Natural killer cell (primary cell): ENCODE measurements at places on chromosomes 3 and 15.

GRCh38 chr3:168325684-168326083 is 230.0 kb upstream of the GOLIM4 start:
- no peak overlapping the region for H3K4me3 ChIP-seq
- no peak overlapping the region for H3K27ac ChIP-seq
- no peak for DNase-seq
- no peaks in the 10 kb centered on the region for H3K36me3 ChIP-seq
- no peaks in the 10 kb centered on the region for H3K27me3 ChIP-seq
- H3K4me1 ChIP-seq: no peaks in the 10 kb centered on the region

- no peak overlapping the region for H3K4me3 ChIP-seq
- H3K27ac ChIP-seq: no peak overlapping the region
- DNase-seq: no peak
These were observed 11.7 kb upstream of the NMB start for GRCh38 chr15:84669726-84670125.

GRCh38 chr15:41866263-41866703 is 27.6 kb downstream of the SPTBN5 start:
- no peak for DNase-seq
- peaks cover 15% of the 10 kb centered on the region for H3K4me1 ChIP-seq
- H3K27me3 ChIP-seq: no peaks in the 10 kb centered on the region

- H3K4me3 ChIP-seq: no peak overlapping the region
- H3K27me3 ChIP-seq: no peaks in the 10 kb centered on the region
- H3K36me3 ChIP-seq: no peaks in the 10 kb centered on the region
- H3K4me1 ChIP-seq: no peaks in the 10 kb centered on the region
These were observed 442.4 kb downstream of the MCTP2 start for GRCh38 chr15:94673801-94674200.

- DNase-seq: no peak
- no peaks in the 10 kb centered on the region for H3K4me1 ChIP-seq
- H3K36me3 ChIP-seq: no peaks in the 10 kb centered on the region
- H3K27me3 ChIP-seq: no peaks in the 10 kb centered on the region
These were observed 85.3 kb upstream of the MYZAP start for GRCh38 chr15:57506422-57506821.

GRCh38 chr3:178231645-178232044 is 304.6 kb upstream of the KCNMB2 start:
- H3K27me3 ChIP-seq: no peaks in the 10 kb centered on the region
- no peaks in the 10 kb centered on the region for H3K36me3 ChIP-seq
- no peaks in the 10 kb centered on the region for H3K4me1 ChIP-seq

DNA sequence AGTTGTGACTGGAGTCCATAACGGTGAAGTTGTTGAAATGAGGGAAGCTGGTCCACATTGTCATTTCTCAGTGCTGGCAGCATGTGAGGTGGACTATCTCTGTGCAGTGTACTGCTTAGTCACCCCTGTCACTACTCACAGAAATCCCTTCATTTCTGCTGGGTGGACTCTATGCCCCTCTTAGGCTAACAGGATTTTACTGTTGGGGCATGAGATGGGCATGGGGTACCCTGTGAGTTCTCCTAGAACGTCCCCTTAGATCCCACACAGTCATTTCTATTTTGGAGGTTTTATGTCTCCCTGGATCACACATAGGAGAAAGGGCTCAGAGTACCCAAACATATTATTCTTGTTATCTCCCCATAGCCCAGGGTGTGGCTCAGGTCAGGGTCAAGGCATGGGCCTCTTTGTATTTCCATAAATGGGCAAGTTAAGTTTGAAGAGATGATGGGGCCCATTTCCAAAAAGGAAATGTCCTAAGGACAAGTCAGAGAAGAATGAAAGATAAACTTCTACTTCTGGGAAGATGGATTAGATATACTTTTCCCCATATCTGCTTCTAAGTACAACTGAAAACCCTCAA is 15.2 kb downstream of the P2RY1 start:
- no peaks in the 10 kb centered on the region for H3K4me1 ChIP-seq
- H3K4me3 ChIP-seq: no peak overlapping the region
- H3K27ac ChIP-seq: no peak overlapping the region
- H3K27me3 ChIP-seq: no peaks in the 10 kb centered on the region
- H3K36me3 ChIP-seq: no peaks in the 10 kb centered on the region
- no peak for DNase-seq

DNA sequence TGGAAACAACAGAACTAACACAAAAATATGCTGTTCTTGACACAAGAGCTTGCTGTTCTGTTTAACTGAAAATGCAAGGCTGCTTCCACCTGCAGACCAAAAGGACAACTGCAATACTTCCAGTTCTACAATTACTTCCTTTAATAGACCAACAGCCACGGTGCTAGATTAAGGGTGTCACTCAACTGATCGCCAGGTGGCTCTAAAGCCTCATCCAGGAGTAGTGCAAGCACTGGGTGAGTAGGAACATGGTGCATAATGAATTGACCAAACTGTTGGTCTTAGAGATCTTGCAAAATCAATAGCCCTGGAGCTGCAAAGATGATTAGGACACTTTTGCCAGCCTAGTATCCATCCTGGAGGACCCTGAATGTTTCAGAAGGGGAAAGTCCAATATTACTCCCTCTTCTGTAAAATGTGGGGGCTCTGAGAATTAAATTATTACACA is 3.6 kb upstream of the CLDN16 start:
- H3K27me3 ChIP-seq: no peaks in the 10 kb centered on the region
- no peak overlapping the region for H3K4me3 ChIP-seq
- H3K27ac ChIP-seq: no peak overlapping the region
- no peaks in the 10 kb centered on the region for H3K4me1 ChIP-seq
- no peaks in the 10 kb centered on the region for H3K36me3 ChIP-seq
